Epithelial cell of alveolus of lung (primary cell): ENCODE measurements at places on chromosomes 6 and 20. TPM values are rescaled to one million over a fixed set of nuclear protein-coding genes. Genes with fewer than 3 reads are reported as not detected.

HSF2 gene
- total RNA-seq = 12.1 and 15.8 TPM in 2 replicates

MYLK2 gene
- 0.26 and 0.72 TPM in 2 replicates for total RNA-seq

SIRPG gene
- total RNA-seq = not detected in 2 replicates

CRISP2 gene
- not detected in 2 replicates for total RNA-seq

PAX1 gene
- total RNA-seq = not detected in 2 replicates

ZSCAN16 gene
- total RNA-seq = 0.52 and 0.80 TPM in 2 replicates

TGM3 gene
- total RNA-seq = not detected in 2 replicates

NTSR1 gene
- total RNA-seq = 0.39 TPM in 1 of 2 replicates, not detected in the other

TTI1 gene
- total RNA-seq = 17.0 and 17.6 TPM in 2 replicates

TRIM15 gene
- not detected in 2 replicates for total RNA-seq

CLPSL2 gene
- not detected in 2 replicates for total RNA-seq

PRDM1 gene
- 1.8 and 4.3 TPM in 2 replicates for total RNA-seq

SGK2 gene
- not detected in 2 replicates for total RNA-seq

ID1 gene
- 238 and 993 TPM in 2 replicates for total RNA-seq

SCRT2 gene
- total RNA-seq = not detected in 2 replicates

SPTLC3 gene
- total RNA-seq = 2.1 and 2.4 TPM in 2 replicates

DLL1 gene
- 0.65 and 5.9 TPM in 2 replicates for total RNA-seq

CCM2L gene
- total RNA-seq = 0.13 TPM in 1 of 2 replicates, not detected in the other

SMLR1 gene
- not detected in 2 replicates for total RNA-seq

ENPP5 gene
- total RNA-seq = 0.56 and 1.0 TPM in 2 replicates

NT5E gene
- total RNA-seq = 27.9 and 111 TPM in 2 replicates

FANCE gene
- total RNA-seq = 4.6 and 9.4 TPM in 2 replicates

NKX2-2 gene
- total RNA-seq = not detected in 2 replicates

TRAM2 gene
- 38.9 and 61.5 TPM in 2 replicates for total RNA-seq

EEF1A2 gene
- 1.3 and 1.4 TPM in 2 replicates for total RNA-seq

TAPBP gene
- 101 and 167 TPM in 2 replicates for total RNA-seq
